ENCODE measurements at places on chromosomes 4 and X.
A peak's percentile ranks its signal among the peaks of the same experiment; 100 is the strongest.

GRCh38 chr4:149512501-149512900 lies 303.1 kb downstream of the IQCM start:
- peaks cover 11% of the 10 kb centered on the region for H3K36me3 ChIP-seq
- H3K4me1 ChIP-seq = no peaks in the 10 kb centered on the region
- DNase-seq = no peak
- H3K27me3 ChIP-seq = no peaks in the 10 kb centered on the region
- no peak overlapping the region for H3K27ac ChIP-seq
- no peak overlapping the region for H3K4me3 ChIP-seq

DNA sequence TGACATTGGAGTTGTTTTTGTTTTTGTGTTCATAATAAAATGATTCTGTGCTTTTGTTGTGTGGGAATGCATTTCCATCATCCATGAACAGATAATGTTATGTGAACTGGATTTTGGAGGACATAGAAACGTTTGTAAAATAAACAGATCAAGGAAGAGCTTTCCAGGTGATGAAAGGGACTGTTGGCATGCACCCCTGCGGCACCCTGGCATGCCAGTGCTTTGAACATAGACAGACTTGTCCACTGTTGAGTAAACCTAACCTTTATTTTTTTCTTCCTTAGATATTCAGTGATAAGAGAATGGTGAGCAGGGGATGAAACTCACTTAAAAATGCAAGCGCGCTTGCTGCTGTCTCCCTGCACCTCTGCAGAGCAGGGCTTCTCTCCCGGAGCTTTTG lies 59.8 kb downstream of the TRAPPC11 start:
- peaks cover 10% of the 10 kb centered on the region for H3K27me3 ChIP-seq
- no peak overlapping the region for H3K4me3 ChIP-seq
- peaks cover 28% of the 10 kb centered on the region for H3K4me1 ChIP-seq

GRCh38 chr4:164287173-164287572 lies 466.8 kb upstream of the SMIM31 start:
- no peaks in the 10 kb centered on the region for H3K27me3 ChIP-seq
- H3K4me1 ChIP-seq = no peaks in the 10 kb centered on the region
- DNase-seq = no peak
- H3K36me3 ChIP-seq = no peaks in the 10 kb centered on the region

DNA sequence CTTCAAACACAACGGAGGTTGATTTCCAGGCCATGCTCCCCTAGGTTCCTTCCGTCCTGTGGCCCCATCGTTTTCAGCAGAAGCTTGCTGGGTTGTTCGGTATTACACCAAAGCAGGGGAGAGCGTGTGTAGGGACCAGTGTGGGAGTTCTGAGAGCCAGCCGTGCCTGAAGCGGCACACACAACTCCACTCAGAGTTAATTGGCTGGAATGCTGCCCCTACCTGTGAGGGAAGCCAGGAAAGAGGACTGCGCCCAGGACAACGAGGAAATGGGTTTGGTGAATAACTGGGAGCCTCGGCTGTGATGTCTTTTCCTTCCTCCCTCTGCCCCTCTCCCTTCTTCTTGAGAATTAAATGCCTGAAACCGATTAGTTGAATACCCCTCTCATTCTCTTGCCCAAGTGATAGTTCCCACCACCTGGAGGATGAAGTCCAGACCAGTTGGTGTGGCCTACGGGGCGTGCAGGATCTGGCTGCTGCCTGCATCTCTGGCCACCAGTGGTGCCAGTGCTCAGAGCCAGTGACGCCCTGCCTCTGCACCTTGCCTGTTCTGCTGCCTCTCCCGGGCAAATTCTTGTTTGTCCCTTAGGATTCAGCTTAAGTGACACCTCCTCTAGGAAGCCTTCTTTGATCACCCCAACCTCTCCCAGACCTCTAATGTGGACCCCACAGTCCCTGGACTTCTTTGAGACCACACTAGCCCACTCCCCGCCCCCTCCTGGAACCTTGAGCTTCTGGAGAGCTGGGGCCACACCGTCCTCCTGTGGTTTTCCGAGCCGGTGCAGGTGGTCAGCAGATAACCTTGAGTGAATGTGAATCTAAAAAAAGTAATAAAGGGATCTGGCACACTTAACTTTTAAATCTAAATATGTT lies 33.6 kb downstream of the TBC1D14 start:
- peak overlapping the region; percentile 99 for H3K27ac ChIP-seq
- DNase-seq = no peak
- peak overlapping the region; percentile 84 for H3K4me3 ChIP-seq
- no peaks in the 10 kb centered on the region for H3K36me3 ChIP-seq
- peaks cover 14% of the 10 kb centered on the region for H3K27me3 ChIP-seq
